ENCODE measurements at places on chromosomes 12 and 14.

DNA sequence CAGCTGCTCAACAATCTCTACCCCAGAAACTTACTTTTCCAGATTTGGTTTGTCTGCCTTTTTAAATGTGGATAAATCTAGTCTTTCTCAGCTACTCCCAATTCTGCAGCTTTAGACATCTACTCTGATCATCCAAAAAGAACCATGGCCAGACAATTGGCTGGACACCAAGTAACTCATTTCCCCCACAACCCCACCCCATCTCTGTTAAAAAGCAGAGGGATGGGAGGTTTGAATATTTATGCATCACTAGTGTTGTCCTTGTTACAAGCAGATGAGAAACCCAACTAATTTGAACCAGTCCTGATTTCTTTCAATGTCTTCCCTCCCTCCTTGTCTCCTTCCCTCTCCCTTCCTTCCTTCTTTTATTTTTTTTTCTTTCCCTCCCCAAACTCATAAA is 391.9 kb downstream of the GALC start:
- DNase-seq, result no peak

GRCh38 chr14:101098177-101098576 is 194.7 kb upstream of the RTL1 start:
- no peak for DNase-seq

DNA sequence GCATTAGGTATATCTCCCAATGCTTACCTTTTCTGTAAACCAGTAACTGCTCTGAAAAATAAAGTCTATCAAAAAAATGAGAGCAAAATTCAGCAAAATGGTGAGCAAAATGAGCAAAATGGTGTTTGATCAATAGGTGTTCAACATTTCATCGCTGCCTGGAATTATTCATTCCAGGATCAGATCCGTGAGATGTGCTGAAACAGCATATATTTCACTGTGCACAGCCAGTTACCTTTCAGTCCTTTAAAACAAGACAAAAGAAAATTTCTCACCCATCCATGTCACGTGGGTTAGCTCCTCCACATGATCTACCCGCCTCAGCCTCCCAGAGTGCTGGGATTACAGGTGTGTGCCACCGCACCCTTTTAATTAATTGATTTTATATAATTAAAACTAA is 8.1 kb upstream of the FGF23 start:
- DNase-seq, result no peak

DNA sequence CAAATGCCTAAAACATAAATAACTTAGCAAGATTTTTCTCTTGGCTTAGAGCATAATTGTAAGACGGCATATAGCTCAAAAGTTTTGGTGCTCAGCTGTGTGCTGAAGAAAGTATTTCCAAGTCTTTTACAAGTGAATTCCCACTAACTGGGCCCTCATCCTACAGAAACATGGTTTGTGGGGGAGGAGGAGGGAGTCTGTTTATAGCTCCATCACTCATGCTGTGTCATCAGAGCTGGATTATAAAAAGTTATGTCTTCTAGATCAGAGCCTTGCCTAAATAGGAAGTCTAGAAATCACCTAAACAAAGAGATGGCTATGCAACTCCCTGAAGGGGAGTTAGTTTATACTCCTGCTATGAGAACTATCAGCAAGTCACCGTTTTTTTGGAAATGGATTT is 65.9 kb upstream of the OTOGL start:
- DNase-seq, result no peak

GRCh38 chr14:76701981-76702380 is 59.3 kb upstream of the VASH1 start:
- DNase-seq, result no peak

DNA sequence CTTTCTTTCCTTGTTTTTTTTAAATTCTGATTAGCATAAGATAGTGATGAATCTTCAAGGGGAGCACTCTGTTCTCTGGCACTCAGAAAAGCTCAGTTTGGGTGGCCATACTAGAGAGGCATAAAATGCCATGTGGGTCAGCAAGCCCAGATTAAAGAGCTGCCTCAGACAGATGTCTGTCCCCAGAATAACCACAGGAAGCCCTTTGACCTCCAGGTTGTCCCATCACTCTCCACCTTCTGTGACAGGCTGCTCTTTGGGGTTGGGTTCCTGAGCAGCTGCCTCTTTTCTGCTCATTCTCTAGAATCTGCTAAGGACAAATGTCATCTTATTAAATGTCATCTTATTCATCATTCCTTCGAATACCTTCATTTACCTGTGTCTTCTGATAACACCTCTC is 96.0 kb upstream of the PDZRN4 start:
- no peak for DNase-seq

DNA sequence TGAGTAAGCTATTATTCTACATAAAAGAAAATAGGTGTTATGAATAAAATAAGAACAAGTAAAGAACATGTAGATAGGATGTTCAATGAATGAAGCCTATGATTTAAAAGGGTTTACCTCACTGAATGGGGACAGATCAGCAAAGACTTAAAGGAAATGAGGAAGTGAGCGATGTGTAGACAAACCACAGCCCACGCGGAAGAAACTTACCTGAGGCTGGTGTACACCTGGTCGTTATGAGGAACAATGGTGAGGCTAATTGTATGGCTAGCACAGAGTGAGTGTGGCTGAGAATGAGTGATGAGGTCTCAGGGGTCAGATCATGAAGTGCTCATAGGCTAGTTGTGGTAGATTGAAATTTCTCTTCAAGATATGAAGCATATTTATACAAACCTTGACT is 221.7 kb downstream of the ALG10B start:
- no peak for DNase-seq

- DNase-seq, result no peak
These were observed 463.6 kb downstream of the TMEM117 start for GRCh38 chr12:44299524-44299923.

DNA sequence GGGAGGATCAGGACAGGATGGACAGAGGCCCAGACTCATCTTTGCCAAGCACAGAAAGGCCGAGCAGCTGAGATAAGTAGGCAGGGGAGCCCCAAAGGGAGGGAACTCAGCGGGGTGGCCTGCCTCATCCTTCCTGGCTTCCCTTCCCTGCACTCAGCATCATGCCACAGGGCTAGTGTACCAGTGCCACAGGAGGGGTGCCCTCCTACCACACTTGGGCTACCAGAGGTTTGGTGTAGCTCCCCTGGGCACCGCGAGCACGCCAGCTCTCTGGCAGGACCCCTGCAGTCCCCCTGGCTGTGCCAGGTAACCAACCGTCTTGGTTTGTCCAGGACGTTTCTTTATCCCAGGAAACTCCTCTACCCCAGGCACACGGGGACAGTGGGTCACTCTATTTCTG is 123.5 kb downstream of the ESRRB start:
- no peak for DNase-seq

DNA sequence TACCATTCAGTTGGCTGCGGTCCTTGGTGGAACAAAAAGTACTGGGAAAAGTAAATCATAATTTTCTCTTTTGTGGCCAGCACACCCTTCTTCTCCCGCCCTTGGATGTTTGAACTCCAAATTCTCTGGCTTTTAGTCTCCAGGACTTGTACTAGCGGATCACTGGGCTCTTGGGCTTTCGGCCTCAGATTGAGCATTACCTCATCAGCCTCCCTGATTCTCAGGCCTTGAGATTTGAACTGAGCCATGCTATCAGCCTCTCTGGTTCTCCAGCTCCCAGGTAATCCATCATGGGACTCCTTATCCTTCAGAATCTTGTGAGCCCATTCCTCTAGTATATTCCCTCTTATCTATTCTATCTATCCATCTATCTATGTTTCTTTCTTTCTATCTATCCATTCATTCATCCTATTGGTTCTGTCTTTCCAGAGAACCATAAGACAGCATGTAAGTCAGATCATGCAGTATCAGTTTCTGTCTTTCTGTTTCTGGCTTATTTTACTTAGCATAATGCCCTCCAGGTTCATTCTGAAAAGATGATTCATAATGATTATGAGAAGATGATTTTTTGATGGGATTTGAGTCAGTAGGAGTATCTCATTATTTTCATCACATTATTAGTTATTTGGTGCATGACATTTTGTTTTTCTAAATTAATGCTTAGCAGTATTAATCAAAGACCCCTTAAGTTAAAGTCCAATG is 814.9 kb downstream of the LRFN5 start:
- no peak for DNase-seq

DNA sequence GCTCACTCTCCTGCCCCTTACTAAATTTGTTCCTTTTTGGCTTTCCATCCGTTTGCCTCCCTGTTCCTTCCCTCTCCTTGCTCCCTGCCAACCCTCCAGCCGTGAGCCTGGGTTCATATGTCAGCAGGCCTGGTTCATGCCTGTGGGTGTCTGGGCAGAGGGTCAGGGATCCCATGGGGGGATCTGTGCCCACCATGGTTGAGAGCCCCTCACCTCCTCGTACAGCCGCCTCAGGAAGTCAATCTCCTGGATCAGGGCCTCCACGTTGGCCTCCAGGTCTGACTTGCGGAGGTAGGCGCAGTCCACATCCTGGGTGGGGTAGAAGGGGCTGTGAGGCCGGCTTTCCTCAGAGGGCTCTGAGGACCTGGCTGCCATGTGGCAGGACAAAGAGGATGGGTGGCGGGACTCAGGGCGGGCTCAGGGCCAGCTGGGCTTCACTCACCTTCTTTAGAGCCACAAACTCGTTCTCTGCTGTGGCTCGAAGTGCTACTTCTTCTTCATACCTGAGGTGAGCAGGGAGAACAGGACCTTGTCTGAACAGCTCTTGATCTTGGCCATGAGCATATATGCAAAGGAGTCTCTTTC is 3.6 kb downstream of the KRT83 start:
- DNase-seq, result no peak

DNA sequence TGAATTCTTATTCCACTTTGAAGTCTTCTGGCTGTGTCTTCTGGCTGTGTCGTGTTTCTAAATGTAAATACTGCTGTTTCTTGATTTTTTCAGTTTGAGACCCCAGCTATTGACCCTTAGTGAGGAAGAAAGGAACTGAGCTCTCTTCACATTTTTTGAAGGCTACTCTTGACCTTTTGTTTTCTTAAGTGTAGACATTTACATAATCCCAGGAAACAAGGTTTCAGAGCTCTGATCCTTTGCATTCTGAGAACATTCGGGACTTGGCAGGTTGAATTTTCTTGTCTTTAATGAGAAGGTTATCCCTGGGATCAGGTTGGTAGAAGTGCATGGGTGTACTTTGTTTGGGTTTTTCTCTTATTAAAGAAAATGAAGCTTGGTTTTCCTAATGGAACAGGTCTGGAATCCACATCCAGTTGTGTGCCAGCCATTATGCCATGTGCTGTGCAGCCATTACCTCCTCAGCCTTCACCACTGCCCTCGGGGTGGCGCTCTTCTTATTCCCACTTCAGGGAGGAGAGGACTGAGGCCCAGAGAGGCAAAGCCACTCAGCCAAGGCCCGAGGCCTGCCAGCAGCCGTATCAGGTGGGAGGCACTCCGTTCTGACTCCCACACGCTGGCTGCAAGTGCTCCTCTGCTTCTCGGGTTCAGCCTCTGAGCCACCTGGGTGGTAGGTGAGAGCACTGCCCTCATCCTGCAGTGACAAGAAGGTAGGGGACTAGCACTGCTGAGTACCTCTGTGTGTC is 120.9 kb downstream of the BEGAIN start:
- no peak for DNase-seq

DNA sequence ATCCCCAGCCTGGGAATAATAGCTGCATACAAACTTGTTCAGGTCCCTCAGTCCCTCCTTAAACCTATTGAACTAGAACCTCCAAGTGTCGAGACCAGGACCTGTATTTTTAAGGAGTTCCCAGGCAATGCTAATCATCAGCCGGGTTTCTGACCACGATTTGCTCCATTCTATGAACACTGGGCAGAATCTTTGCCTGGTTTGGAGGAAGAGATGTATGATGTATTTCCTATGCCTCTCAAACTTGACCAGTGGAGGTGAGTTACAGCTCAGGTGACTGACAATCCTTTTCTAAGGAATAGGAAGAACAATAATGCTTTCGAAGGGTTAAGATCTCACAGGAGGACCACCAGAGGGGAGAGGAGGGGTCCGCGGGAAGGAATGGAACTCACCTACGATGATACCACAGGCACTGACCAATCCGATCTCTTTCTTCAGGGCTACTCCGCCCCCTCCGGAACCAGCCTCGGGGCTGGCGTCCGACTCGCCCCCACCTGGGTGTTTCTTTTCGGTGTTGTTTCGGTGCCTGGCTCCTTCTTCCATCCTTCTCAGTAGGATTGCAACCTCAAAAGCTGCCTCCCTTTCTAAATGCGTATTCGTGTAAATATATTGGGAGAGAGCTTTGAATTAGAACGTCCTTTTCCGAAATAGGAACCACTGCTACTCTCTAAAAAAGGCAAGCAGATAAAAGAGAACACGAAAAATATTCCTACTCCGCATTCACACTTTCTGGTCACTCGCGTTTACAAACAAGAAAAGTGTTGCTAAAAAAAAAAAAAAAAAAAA is 895 bp downstream of the SLC7A8 start:
- no peak for DNase-seq

GRCh38 chr14:56118611-56119181 is 485 bp downstream of the PELI2 start:
- no peak for DNase-seq

- no peak for DNase-seq
These were observed 124.2 kb downstream of the NPAS3 start for GRCh38 chr14:33062881-33063280.

DNA sequence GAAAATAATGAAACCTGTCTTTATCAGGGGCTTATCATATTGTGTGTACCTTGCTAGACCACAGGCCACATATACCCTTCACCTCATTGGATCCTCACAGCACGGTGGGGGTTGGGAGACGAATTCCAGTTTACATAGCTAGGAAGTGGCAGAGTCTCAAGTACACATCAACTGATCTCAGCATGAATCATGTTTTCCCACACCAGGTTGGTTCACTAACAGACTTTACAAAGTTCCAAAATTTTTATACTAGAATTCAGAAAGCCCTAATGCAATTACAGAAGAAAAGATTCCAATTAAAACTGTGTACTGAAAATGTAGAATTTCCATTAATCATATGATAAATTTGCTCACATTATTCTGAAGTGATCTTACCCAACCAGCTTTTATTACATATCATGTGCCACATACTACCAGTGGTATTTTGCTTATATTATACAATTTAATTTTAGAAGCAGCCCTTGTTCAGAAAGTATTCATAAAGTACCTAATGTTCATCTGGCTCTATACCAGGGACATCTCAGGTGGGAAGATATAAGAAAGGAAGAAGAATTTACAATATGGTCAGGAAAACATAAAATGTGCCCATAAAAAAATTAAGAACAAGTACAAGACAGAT is 196.2 kb downstream of the ITPR2 start:
- DNase-seq, result no peak

- no peak for DNase-seq
These were observed 982 bp upstream of the NINJ2 start for GRCh38 chr12:664075-664778.

Data from DMS 273 treated with DMSO at 0.1 percent for 48 hours (cell line).